Smooth muscle cell of the pulmonary artery (primary cell): ENCODE measurements at places on chromosomes 7 and 10. TPM values are rescaled to one million over a fixed set of nuclear protein-coding genes. Genes with fewer than 3 reads are reported as not detected.

The CDNF gene
- 0.59 and 2.6 TPM in 2 replicates for total RNA-seq

The GIMAP5 gene
- total RNA-seq: not detected in 2 replicates

The SGPL1 gene
- 26.0 and 31.9 TPM in 2 replicates for total RNA-seq

The TMEM130 gene
- total RNA-seq: 0.36 and 1.0 TPM in 2 replicates

The GIMAP1 gene
- total RNA-seq: 0.03 TPM in 1 of 2 replicates, not detected in the other

The EPHB6 gene
- 1.7 and 18.4 TPM in 2 replicates for total RNA-seq

The C10orf105 gene
- under 0.01 TPM in 1 of 2 replicates, not detected in the other for total RNA-seq
